ENCODE measurements at places on chromosomes 3 and 15.

- DNase-seq, result no peak
These were observed 118.4 kb upstream of the ROBO1 start for GRCh38 chr3:79886204-79886603.

DNA sequence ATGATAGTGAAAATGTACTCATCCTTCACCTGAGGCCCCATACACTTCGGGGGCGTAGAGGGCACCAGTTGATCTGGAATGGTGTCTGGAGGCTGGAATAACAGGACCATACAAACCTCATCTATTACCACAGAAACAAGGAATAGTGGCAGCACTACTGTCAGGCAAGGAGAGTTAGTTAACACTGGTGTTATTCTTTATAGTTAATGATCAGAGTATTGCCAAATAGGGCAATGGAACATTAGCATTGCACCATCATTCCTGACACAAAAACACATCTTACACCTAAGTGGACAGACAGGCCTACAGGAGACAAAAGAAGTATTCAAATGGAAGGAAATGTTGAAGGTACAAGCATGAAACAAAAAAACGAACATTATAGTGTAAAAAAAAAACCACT is 137.0 kb upstream of the UBP1 start:
- no peak for DNase-seq

DNA sequence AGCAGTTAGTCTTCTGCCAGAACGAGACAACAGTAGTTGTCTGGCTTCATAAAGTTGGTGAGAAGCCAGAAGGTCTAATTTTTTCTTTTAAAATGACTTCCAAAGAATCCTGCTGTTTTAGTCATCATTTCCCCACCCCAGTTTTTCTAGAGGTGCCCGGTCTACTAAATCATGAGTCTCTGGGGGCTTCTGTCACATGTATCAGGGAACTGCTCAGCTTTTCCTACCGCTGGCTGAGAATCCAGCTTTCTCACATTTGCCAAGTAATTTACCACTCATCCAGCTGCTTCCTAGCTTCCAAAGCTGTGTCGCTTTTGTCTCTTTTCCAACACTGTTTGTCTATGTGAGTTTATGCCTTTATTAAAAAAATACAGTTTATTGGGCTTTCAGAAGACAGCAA is 183.3 kb downstream of the NSUN3 start:
- no peak for DNase-seq

DNA sequence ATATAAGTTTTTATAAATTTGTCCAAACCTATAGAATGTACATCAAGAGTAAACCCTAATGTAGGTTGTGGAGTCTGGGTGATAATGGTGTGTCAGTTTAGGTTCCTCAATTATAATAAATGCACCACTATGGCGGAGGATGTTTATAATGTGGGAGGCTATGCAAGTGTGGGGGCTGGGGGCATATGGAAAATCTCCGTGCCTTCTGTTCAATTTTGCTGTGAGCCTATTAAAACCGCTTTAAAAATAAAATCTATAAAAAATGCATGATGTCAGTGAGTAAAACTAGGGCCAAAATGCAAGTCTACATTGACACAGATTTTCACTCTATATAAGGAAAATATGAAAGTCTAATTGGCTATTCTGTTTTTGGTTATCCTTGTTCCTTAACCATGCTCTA is 774.9 kb upstream of the ALCAM start:
- DNase-seq, result no peak

DNA sequence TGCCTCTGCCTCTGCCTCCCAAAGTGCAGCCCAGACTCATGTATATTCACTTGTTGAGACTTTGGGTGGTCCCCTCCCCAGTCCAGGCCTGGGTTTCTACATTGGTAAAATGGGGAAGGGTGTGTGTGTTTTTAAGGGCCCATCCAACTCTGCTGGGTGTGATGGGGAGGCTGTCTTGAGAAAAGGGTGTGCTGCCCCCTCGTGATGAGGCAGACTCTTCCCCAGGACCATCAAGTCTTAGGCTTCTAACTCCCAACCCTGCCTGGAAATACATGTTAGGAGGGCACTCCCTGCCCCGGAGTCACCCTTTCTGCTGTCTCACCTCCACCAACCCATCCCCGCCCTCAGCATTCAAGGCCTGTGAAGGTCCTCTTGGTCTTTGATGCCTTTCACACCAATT is 4.4 kb upstream of the PTPN23 start:
- DNase-seq, result no peak

DNA sequence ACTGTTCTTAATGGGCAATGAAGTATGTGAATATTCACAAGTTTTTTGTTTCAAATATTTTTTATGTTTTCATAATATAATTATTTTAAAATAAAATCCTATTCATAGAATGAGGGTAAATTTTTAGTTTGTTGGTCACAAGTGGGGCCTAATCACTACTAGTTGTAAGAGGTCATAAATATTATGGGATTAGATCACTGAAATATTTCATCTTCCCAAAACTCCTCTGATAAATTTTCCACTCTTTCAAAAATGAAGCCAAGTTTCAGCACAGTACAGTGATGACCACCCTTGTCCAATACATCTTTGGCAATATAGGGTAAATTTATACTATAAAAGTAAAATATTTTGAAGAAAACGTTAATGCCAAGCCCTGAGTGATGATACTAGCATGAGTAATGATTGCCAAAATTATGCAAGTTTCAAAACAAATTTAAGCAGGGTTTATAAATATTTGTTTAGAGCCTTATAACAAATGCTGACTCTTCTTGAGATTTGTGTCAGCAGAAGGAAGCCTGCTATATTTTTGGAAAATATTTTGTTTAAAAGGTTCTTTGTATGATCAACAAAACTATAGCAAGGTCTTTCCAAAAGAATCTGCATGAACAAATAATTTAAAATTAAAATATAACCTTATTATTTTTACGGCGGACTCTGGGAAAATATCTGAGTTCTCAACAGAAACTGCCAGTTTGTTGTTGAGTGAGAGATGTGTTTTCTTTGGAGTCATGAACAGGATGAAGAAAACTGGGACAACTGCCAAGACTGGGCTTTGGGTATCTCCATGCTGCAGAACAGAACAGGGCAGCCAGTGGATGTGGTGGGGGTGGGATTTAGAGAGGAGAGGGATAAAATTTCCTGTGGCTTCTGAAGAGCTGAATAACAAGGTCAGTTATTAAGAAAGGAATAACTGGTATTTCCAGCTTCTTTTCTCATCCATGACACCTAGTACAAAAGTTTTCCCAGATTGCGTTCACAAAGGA is 17.9 kb upstream of the TM4SF1 start:
- no peak for DNase-seq

DNA sequence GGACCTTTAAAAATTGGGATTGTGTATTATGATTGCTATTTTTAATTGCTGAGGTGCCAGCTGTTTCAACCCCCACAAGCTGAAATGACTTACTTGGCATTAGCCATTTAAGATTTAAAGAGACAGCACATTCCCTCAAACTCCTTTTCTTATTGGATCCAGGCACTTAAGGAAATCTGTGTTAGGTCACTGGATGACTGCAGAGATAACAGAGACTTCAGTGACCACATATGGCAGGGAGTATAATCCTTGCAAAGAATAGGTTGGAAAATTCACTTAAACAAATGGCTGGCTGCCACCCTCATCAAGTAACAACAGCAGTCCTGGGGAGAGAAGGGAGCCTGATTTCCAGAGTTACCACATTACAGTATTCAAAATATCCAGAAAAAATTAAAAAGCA is 66.6 kb downstream of the SLMAP start:
- DNase-seq, result no peak

- no peak for DNase-seq
These were observed 253.7 kb downstream of the GAP43 start for GRCh38 chr3:115876876-115877614.

- no peak for DNase-seq
These were observed 106.5 kb downstream of the P3H2 start for GRCh38 chr3:190013943-190014924.

DNA sequence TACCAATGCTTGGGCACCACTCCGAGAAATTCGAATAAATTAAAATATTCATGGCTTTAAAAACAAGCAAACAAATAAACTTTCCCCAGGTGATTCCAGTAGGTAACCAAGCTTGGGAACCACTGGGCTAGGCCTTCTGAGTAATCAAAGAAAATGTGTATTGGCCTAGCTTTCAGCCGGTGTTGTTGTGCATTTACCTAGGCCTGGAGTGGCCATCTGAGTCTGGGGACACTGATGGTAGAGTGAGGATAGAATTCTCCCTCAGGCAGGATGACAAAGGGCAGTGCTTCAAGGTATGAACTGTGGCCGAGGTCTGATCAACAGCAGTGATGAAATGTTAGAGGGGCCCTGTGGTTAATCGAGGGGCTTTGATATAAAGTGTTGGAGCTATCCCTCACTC is 440.5 kb downstream of the EPHB1 start:
- no peak for DNase-seq

DNA sequence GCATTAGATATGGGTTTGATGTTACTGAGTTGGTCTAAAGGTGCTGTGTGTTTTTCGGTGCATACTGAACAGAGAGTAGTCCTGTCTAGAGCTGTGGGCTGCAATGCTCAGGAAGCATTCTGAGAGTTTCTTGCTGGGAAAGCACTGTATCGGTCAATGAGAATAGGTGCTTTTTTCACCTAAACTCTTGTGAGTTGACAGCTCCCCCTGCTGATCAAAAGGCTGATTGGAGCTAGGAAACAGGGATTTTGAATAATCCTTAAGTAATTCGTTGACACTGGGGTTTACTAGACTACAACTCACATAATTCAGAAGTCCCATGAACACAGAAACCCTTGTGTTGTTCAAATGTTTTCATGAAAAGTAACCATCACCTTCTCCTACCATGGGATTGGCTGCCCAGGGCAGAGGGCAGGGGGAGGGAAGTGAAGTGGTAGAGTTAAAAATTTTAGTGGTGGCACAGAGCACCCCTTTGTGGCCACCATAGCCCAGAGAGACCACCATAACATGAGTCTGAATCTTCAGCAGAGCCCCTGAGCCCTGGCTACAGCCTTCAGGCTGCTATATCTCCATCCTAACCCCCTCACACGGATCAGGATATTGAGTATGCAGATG is 13.0 kb upstream of the MANF start:
- DNase-seq, result no peak

- no peak for DNase-seq
These were observed 854.2 kb downstream of the SI start for GRCh38 chr3:164224126-164224525.

GRCh38 chr3:12934431-12934830 is 93.1 kb upstream of the RPL32 start:
- DNase-seq, result no peak

DNA sequence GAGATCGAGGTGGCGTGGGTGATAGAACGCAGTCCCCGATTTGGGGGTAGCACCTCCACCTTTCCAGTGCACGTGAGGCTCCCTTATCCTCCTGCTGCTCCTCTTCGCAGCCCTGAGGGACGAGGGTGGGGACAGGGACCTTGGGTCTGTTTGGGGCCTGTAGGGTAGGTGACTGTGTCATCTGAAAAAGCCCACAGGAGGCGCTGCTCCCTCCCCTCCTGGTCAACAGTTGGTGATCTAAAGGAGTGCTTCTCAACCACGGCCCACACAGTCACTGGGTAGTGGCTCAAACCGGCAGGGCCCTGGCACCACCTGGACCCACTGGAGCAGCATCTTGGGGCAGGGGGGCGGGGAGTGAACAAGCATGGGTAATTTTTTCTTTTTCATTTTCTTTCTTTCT is 7.1 kb downstream of the LRRK1 start:
- DNase-seq, result no peak

DNA sequence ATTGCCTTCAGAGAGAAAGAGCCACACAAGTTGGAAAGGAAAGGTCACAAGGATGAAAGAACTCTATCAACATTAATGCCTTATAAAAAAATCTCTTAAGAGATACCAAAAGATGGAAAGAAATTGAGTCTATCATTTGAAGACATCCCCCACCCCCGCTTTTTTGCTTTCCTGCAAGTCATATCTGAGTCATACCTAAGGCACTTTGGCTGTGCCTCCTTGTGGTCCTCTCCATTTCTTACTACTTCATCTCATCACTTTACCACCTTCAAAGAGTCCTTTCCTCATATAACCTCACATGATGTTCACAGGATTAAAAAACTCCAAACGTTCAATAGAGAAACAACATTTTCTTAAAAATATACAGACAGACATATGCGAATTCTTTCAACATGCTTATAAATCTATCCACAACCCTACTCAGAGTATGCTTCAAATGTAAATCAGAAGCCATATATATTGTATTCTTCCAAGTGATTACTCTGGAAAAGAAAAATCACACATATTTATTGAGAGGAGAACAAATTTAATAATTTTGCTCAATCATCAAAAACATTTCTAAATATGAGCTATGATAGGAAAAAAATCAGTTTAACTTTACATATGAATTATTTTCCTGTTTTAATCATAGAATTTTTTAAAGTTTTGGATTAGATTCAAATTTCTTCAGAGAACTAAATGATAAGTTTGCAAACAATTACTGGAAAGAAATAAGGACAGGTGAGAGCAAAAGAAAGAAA is 1003.9 kb upstream of the CFAP20DC start:
- no peak for DNase-seq

- DNase-seq, result no peak
These were observed 550.2 kb downstream of the ZBBX start for GRCh38 chr3:166829896-166830295.

DNA sequence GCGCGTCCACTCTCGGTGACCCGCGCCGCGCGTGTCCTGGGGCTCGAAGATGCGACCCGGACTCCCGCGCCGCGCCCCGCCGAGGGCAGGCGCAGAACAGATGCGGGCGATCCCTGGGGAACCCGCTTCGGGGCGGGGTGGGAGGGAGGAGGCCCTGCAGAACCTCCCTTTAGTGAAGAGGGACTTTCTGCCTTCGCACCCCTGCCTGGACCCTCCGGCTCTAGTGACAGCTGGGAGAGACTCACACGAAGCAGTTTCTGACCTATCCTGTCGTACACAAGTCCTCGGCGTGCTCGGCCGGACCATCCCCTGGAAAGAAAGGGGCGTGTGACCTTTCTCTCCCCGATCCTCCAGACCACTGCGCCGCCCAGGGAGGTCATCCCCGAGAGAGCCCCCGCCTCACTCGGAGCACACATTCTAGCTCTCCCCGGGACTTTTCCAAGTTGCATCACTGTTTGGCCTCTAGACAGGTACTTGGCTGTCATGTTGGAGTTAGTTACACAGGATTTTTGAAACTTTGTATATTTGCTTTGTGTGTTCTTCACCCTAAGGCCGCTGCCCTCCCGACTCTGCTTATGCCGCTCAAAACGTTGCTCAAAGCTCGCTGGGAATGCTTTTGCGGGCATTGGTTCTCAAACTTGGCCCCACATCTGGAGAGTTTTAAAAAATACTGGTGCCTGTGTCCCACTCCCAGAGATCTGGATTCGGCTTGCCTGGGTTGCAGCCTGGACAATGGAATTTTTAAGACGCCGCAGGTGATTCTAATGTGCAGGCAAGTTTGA is 582 bp downstream of the CGNL1 start:
- no peak for DNase-seq

Measured in stimulated activated CD4-positive, alpha-beta T cell treated with anti-CD3 and anti-CD28 coated beads, Interleukin-15, amount 100 ng/mL, for 1 hour (primary cell).